Stimulated activated memory B cell treated with anti-CD40 and anti-IgM and Interleukin-4, amounts not matched to agents 10 μg/mL and 1 μg/mL and 100 μg/mL, for 72 hours (primary cell): ENCODE measurements at places on chromosomes 7 and 10.

DNA sequence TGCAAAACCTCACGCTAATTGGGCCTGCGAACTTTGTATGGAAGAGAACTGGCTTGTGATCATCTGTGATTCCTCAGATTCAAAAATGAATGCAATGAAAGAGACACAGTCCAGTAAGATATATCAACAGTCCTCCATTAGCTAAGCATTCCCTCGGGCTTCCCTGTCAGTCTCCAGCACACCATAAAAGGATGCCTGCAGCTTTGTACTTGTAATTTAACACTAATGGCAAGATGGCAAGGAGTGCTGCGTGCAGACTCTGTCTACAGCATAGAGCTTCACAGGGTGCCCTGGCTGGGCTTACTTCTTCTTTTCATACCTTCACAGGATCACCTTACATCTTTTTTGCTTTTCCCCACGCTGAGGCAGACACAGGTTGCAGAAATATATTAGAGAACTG is 200.0 kb downstream of the GFRA1 start:
- ATAC-seq, result no peak

DNA sequence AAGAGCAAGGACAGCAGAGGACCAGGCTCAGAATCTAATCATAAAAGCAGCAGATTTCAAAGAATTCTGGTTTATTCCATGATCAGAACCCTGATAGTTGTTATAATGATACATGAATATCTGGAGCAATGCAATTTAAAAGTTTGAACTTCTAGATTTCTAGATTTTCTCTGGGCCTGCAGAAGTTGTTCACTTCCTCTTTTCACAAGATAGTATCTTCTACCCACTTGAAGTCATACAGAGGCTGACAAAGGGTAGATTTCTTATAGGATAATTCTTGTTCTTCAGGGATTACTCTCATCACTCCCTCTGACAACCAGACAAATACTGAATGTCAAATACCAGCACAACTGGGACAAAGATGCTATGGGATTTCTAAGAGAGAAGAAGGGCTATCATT is 320.0 kb upstream of the ETV1 start:
- no peak for ATAC-seq

- no peak for ATAC-seq
These were observed 30.3 kb downstream of the C1GALT1 start for GRCh38 chr7:7212612-7213011.

- ATAC-seq, result no peak
These were observed 95.0 kb downstream of the PON1 start for GRCh38 chr7:95229301-95229700.

- ATAC-seq, result no peak
These were observed 121.8 kb downstream of the SGMS1 start for GRCh38 chr10:50501924-50502452.

GRCh38 chr7:111677848-111678247 is 115.6 kb upstream of the IMMP2L start:
- ATAC-seq, result no peak

- ATAC-seq, result no peak
These were observed 371.6 kb downstream of the RPS24 start for GRCh38 chr10:78405231-78405630.

- ATAC-seq, result no peak
These were observed 89.8 kb upstream of the LRRTM3 start for GRCh38 chr10:66836057-66836456.

- no peak for ATAC-seq
These were observed 324.5 kb upstream of the KLF6 start for GRCh38 chr10:4109469-4109868.

- ATAC-seq, result no peak
These were observed 203.7 kb downstream of the GLRX3 start for GRCh38 chr10:130339911-130340310.

- no peak for ATAC-seq
These were observed 989 bp downstream of the ERLIN1 start for GRCh38 chr10:100184840-100185239.

GRCh38 chr10:6580279-6581029 is 378 bp upstream of the PRKCQ start:
- peak; percentile 94 for ATAC-seq

DNA sequence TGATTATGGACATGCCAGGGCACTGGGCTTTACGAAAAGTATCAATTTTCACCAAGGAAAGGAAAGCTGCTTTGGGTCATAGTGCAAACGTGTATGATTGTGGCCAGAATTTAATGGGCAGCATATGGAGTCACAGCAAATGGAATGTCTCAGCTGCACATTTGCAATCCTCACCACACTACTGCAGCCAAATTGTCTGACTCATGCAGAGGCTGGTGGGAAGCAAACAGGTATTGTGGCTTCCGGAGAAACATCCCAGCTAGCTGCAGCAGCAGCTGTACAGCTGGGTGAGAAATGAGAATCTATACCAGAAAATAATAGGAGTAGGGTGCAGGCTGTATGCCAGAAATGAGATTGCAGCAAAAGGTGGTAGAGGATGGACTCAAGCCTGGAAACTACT is 374.7 kb upstream of the VWC2 start:
- no peak for ATAC-seq

- ATAC-seq, result peak; percentile 59
These were observed 64.4 kb upstream of the NME8 start for GRCh38 chr7:37784015-37784414.

DNA sequence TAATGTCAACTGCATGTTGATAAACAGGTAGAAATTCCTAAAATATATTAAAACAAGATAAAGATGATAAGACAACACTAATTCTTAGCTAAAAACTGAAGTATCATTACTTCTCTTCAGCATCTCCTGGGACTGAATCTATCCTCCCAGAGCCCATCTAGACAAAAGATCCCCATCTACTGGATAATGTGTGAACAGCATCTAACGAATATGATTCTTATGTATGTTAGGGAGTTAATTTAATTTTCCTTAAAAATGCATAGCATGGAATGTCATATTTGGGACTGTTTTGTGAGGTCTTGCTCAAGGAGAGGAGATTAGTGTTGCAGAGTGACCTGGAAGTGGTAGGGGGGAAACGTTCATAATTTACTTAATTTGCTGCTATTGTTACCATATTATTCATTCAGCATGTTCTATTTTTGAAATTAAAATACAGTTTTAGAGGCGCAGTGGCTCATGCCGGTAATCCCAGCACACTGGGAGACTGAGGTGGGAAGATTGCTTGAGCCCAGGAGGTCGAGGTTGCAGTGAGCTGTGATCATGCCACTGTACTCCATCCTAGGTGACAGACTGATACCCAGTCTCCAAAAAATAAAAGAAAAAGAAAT is 305.1 kb upstream of the CSTF2T start:
- no peak for ATAC-seq

DNA sequence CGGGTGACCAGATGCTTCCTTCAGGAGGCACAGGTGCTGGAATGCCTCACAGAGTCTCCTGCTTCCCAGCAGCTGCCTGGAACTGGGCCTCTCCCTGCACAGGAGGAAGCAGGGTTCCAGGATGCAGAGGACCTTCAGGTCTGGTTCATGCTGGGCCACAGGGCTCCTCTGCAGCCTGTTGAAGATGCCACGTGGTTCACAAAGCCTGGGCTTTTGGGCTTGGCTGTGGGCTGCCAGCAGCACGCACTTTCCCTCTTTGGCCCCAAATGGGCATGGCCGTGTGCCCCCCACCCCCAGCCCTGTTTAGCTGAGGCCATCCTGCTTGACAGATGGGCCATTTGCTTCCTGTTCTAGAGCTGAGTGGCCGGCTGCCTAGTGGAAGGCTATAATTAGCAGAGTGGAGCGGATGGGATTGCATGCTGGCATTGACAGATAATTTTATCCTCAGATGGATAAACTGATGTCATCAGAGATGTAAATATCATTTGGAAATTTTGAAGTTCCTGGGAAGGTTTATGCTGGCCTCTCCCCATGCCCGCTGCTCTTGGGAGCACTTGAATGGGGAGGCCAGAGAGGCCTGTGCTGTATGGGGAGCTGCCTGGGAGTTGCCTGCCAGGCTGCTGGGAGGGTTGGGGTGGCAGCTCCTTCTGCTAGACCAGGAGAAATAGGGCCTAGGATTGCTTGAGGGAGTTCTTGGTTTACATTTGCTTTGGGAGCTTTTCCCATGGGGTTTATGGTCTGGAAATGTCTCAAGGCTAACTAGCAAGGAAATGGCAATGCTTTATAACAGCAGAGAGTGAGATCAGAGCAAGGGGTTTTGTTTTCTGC is 28.2 kb downstream of the TSPAN15 start:
- ATAC-seq, result no peak

GRCh38 chr10:114560144-114560543 is 97.9 kb downstream of the ABLIM1 start:
- no peak for ATAC-seq

GRCh38 chr7:106613848-106614560 is 47.0 kb downstream of the CCDC71L start:
- ATAC-seq, result no peak

- ATAC-seq, result peak; percentile 66
These were observed 3.7 kb upstream of the TCTN3 start for GRCh38 chr10:95697429-95697828.

DNA sequence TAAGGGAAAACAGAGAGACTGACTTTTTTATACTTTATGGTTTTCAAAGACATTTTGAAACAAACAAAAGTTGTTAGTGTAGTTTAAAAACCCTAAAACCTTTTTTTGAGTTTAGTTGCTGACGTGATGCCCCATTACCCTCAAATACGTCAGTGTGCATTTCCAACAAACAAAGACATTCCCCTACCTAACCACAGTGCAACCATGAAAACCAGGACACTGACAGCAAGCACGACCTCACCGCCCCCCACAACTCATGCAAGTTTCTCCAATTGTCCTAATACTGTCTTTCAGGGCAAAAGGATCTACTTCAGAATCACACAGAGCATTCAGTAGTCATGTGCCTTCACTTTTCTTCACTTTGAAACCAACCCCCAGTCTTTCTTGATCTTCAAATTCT is 75.0 kb downstream of the WNT2 start:
- ATAC-seq, result no peak

- ATAC-seq, result no peak
These were observed 202.4 kb downstream of the SH2D4B start for GRCh38 chr10:80739963-80740715.

DNA sequence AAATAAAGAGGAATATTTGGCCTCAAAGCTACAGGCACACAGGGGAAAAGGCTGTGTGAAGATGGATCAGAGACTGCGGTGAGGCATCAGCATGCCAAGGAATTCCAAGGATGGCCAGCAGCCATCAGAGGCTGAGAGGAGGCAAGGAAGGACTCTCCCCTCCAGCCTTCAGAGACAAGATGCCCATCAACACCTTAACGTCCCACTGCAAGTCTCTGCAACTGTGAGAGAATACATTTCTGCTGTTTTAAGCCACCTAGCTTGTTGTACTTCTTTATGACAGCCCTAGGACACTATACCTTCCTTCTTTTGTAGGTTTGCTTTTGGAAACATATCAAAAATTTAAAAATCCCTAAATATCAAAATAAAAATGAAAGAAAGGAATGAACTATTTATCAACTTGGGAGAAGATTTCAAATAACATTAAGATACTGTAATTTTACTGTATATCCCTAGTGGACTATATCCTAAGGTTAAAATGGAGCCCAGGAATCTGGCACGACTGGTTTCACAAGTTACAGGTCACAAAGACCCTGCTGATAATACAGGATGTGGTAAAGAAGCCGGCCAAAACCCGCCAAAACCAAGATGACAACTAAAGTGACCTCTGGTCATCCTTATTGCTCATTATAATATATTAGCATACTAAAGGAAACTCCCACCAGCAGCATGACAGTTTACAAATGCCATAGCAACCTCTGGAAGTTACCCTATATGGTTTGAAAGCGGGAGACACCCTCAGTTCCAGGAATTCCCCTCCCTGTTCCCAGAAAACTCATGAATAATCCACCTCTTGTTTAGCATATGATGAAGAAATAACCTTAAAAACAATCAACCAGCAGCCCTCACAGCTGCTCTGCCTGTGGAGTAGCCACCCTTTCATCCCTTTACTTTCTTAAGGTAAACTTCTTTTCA is 185.2 kb downstream of the AVL9 start:
- ATAC-seq, result no peak

DNA sequence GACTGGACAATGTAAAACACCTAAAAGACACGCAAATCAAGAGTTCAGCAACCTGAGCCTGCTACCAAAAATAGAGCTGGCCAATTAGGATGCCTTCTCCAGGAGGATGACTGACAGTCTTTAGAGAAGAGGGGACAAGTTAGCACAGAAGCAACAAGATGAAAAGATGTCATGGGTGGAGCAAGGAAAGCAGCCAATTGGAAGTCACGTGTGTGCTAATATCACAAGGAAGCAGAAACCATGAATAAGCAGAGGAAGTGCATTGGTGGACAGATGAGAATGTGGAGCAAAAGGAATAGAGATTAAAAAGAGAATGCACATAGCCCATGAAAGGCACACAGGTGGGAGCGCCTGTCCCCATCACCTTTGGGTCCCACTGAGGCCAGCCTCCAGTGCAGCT is 148.1 kb downstream of the SLC25A13 start:
- no peak for ATAC-seq

DNA sequence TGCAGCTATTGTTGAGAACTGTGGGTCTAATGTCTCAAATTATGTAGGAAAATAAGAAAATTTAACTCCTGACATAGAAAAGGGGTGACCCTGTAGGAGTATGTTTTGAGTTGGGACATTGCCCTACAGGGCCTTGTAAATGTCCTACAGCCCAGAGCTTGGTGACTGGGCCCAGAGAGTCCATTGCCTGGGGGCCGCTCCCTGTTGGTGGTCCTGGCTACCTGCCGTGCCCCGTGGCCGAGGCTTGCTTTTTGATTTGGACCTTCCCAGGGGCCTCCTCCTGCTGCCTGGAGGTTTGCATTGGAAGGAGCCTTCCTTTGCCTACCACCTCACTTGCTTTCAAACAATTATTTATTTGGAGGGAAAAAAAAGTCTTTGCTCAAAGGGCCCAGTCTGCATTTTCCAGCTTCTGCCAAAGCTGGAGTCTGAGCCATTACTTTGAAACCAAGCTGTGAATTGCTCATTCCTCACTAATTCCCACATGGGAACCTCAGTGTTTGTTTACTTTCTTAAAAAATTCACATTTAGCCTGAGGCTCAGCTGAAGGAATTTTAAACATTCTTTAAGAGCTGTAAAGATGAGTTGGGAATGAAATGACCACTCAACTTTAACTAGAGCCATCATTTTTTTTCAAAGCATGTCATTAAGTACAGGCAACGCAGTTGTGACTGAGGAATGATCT is 355.0 kb downstream of the GLRX3 start:
- ATAC-seq, result no peak

GRCh38 chr10:17512341-17513001 is 58.1 kb upstream of the ST8SIA6 start:
- ATAC-seq, result no peak

DNA sequence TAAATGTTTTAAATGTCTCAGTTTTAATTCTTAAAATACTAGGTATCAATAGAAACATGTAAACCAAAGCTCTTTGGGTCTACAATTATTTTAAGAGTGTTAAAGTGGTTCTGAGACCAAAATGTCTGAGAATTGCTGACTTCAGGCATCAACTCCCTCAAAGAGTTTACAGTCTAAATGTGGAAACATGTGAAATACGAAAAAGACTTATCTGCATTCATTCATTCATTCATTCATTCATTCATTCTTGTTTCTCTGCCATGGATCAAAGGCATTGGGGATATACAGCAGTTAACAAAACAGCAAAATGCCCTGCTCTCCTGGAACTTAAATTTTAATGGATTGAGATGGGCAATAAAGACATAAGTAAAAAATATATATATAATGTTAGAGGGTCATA is 69.8 kb downstream of the BLNK start:
- no peak for ATAC-seq

- ATAC-seq, result no peak
These were observed 9.5 kb downstream of the NMT2 start for GRCh38 chr10:15158972-15159371.

- ATAC-seq, result no peak
These were observed 33.5 kb downstream of the HTRA1 start for GRCh38 chr10:122494833-122495232.
